ENCODE measurements at places on chromosomes 3 and 15.

GRCh38 chr3:57757642-57758297 is 1.7 kb downstream of the SLMAP start:
- peak; percentile 34 for DNase-seq

DNA sequence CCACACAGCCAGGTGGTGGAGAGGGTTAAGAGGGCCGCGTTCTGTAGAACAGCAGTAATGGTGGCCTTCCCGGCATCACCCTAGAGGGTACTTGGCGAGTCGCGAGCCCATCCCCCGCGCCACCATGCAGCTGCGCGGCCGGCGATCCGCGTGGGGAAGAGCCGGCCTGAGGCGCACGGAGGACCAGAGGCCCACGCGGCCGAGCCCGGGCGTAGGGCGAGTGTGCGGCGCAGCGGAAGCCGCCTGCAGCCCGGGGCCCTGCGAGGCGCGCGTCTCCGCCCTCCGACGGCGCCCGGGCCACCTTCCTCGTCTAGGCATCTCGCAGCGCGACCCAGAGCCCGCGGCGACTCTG is 423 bp downstream of the TKT start:
- no peak for DNase-seq

DNA sequence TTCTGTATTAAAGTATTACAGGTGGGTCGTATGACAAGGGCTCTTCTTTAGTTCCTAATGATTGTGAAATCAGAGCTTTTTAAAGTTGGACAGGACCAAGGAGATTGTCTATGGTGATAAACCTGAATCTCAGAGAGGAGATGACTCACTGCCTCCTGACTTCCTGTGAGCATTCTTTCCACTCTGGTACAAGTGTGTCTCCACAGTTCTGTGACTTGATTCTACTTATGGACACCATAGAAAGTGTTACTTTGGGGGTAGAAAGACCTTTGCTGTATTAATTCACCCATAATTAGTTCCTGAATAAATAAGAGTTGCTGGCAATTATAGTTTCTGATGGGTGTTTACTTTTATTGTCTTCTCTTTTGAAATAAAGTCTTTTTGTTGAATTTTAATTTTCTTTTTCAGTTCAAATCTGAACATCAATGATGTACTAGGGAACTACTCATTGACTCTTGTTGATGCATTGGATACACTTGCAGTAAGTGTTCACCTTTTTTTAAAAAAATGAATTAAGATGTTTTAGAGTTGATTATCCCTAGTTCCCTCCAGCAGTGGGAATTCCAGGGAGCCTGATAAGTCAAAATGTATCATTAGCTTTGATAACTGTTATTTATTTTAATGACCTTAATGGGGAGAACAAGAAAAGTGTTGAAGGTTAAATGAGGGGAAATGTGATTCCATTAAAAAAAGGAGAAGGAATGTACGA is 7.4 kb downstream of the EDEM1 start:
- DNase-seq = peak; percentile 72

DNA sequence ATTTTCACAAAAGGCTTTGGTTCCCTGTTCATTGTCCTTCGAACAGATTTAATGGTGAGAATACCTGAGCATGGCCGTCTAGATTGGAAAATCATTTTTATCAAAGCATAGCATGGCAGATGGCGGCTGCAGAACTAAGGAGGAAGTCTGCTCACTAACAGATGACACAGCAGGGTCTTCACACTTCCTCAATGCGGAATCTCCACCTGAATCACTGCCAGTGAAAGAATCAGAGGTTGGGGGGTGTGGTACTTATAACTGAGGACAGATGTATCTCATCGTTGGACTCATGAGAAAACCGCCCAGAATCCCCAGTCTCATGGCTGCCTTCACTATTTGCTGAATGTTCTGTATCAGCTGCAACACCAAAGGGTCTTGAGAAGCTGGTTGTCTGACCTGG is 31.6 kb upstream of the PYGO1 start:
- DNase-seq = no peak

GRCh38 chr15:78055919-78056713 is 21.4 kb downstream of the TBC1D2B start:
- no peak for DNase-seq

DNA sequence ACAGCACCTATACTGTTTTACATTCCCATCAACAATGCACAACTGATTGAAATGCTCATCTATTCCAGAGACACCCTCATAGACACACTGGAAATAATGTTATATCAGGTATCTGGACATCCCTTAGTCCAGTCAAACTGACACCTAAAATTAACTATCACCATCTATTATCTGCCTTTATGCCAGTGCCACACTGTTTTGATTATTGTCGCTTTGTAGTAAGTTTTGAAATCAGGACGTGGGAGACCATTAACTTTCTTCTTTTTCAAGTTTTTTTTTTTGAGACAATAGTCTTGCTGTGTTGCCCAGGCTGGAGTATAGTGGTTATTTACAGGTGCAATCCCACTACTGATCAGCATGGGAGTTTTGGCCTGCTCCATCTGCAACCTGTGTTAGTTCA is 9.4 kb upstream of the KLHL40 start:
- DNase-seq = no peak

GRCh38 chr15:85743392-85744055 is 51.2 kb downstream of the KLHL25 start:
- DNase-seq = no peak

GRCh38 chr3:66703501-66703900 is 202.7 kb upstream of the LRIG1 start:
- no peak for DNase-seq

DNA sequence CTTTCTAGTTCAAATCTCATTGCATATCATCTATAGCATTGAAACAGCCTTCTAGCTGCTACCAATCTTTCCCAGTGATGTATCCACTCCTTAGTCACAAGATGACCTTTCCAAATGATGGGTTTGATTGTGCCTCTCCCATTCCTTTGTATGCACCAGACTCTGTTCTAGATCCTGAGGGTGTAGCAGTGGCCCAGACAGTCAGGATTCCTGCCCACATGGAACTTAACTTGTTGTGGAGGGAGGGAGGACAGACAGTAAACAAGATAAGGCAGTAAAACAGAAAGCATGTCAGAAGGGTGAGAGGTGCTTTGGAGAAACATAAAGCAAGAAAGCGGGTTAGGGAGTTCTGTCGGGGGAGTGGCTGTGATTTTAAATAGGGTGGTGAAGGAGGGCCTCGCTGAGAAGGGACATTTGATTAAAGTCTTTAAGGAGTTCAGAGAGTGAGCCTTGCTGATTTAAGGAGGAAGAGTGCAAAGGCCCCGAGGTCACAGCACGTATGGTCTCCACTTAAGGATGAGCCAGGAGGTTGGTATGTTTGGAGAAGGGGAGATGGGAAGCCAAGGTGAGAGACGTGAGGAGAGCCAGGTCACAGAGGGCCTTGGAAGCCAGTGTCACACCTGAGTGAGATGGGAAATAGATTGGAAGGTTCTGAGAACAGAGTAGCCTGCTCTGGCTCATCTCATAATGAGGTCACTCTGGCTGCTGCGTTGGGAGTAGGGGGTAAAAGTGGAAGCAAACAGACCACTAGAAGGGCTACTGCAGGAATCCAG is 38.3 kb downstream of the FAM43A start:
- DNase-seq = no peak

DNA sequence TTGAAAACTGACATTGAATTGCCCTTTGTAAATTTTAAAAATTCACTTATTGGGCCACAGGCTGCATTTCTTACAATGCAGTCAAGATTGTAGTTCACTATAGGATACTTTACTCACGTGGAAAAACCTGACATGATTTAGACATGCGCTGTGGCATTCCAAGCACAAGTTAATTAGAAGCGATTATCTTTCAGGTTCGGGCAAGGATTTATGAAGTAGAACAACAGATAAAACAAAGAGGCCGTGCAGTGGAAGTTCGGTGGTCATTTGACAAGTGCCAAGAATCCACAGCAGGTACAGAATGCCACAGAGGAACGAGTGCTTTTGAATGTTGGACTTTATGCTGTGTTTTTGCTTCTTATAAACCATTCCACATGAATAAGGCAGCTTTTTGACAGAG is 37.8 kb downstream of the GPR171 start:
- no peak for DNase-seq

DNA sequence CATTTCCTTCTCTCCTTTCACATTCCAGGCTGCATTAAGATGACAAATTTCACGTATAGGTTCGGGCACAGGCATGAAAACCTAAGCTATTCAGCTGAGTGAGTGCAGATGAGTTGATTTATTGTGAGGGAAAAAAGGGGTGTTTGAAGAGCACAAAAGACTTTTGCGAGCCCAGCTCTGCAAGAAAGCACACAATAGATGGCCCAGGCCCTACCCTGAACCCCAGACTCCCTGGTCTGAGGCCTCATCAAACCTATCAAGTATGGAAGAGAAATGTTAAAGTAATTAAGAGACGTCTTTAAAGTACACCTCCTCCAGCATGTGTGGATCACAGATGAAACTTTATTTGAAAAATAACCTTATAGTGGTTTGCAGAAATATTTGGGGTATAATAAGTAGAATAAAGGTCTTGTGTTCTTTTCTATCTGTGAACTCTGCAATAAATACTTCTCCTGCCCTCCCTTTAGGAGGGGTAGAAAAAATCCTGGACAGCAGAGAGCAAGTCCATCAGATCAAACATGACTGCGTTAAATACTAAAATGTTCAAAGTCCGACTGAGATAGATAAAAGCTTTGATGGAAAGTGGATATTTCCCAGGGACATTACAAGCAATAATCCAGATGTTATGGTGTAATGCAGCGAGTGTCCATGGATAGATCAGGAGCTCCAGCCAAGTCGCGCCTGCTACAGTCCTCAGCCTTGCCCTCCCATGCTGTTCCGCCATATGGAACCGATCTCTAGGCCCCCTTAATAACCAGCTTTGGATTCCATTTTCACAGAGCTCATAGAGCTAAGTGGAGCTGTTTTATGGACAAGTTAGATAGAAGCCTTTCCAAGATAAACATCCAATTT is 121.5 kb downstream of the MCTP2 start:
- DNase-seq = no peak

DNA sequence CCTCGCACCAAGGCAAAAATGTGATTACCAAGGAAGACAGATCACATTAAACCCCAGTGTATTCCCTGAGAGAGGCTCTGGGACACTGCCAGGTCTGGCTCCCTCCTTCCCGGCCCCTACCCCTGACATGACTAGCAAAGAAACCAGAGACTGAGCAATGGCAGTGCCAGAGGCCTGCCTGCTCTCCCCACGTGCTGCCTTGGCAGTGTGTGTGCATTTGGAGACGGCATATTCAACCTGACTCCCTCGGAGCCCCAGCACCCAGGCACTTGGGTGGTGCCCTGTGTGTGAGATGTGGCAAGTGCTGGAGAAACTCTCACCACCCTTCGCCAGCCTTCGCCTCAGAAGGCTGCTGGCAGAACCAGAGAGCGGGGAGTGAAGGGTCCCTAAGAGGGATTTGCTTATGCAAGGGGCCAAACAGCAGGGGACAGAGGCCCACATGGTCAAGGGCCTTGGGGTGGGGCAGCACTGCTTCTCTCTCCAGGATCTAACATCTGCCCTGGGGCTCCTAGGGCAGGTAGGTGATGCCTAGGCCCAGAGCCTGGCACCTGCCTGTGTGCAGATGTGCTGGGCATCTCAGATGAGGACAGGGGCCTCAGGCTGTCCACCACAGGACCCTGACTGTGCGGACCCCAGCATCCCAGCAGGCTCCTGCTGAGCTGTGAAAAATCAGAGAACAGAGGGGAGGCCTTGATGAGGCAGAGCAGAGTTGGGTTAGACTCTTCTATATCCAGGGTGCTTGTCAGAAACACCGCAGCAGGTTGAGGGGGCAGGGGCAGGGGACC is 23.6 kb upstream of the PLXNA1 start:
- no peak for DNase-seq

DNA sequence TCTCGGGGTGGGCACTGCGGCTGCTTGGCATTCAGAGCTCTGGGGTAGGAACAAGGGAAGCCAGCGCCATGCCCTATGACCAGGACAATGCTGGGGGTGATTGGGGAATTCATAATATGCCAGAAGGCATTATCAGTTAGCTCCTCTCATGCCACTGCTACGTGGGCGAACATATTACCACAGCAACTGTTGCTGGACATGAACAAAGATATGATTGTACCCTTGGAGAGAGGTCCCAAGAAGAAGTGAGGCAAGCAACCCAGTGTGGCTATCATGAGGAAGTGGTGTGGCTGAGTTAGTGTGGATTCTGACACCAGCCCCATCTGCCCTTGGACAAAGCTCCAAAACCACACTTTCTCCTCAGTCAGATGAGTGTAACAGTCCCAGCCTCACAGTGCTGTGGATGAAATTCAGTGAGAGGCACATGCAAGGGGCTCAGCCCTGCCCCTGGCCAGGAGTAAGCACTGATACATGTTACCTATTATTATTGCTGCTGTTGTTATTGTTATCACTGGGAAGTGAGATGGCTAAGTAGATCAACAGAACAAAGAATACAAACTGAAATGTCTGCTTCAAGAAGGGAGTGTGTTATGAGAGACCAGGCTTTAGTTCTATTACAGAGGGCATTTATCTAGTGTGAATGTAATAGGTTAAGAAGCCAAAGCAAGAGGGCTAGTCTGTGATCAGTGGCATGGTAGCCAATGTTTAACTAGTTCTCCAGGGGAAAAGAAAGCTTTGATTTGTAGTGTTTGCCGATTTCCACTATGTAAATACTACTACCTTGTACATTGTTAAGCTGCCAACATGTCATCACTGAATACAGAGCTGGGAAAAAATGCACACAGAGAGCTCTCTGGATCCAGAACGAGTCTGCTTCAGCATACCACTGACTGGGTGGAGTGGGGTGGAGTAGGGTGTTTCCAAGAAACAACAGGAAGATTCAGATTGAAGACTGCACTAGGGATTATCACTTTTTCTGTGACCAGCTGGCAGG is 222.3 kb upstream of the EIF1B start:
- DNase-seq = no peak

DNA sequence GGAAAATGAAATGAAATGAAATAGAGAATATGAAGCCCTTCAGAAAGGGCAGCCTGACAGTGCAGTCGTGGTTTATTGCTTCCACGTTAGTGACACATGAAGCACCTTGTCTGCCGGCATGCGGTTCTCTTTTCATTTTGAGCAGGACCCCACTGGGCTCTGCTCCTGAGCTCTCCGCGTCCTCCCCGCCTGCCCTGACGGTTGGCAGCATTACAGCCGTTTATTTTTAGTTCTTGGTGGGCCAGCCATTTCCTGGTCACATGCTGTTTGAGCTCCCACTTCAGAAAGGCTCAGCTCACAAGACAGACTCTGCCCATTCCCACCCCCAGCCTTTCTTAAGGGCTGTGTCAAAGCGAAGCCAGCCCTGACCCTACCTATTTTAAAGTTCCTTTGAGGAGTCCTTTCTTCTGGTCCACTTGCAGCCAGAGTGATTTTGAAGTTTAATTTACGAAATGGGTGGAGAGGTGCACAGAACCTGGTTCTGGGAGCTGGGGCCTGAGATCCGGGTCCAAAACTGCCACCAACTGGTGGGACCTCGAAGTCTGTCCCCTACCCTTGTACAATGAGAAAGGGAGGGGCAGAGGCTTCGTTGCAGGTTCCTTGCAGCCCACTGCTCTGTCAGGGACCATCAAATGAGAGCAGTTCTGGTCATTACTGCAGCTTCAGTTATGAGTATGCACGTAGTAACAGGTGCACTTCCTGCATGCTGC is 60.1 kb downstream of the MGLL start:
- no peak for DNase-seq

- no peak for DNase-seq
These were observed 81.8 kb upstream of the GRM7 start for GRCh38 chr3:6779140-6779539.

Data from erythroblast (primary cell).